Right renal cortex interstitium (tissue), 3 donors: ENCODE measurements at places on chromosomes 7 and 10.

DNA sequence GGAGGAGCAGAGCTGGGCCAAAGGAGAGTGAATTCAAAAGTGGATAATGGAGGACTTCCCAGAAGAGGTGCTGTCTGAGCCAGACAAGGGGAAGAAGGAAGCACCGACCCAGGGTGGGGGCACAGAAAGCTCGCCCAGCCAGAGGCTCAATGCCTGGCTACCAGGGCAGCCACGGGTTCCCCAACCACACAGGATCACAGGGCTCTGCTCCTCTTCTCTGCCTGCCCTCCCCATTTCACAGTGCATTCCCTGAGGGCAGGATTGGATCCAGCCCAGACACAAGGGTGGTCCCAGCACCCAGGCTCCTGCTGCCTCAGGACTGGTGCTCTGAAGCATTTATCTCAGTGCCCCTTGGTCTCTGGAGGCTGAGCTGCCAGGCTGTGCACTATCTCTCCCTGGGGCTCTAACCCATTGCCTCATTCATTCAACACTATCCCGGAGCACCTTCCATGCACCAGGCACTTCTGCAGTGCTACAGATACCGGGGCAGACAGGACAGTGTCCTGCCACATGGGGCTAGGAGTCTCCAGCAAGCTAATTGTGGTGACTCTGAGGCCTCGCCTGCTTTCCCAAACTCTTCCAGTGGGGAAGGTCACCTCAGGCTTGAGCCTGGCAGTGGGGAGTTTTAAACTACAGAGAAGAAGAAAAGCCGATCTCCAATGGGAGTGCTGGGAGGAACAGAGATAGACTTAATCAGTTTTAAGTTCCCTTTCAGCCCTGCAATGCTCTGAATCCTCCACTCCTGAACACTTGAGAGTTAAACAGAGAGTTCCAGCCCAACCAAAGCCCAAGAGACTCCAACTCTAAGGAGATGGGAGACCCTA lies 201.8 kb upstream of the ZMIZ1 start:
- no peak for DNase-seq

GRCh38 chr7:113113912-113114311 lies 4.4 kb downstream of the SMIM30 start:
- no peak for DNase-seq

- DNase-seq = no peak
Measured at GRCh38 chr7:91869661-91870060, 10.8 kb downstream of the MTERF1 start.

GRCh38 chr7:75951506-75951905 lies 36.6 kb downstream of the POR start:
- no peak for DNase-seq

- DNase-seq = peak; percentile 58
Measured at GRCh38 chr10:126972635-126973414, 67.6 kb downstream of the DOCK1 start.

DNA sequence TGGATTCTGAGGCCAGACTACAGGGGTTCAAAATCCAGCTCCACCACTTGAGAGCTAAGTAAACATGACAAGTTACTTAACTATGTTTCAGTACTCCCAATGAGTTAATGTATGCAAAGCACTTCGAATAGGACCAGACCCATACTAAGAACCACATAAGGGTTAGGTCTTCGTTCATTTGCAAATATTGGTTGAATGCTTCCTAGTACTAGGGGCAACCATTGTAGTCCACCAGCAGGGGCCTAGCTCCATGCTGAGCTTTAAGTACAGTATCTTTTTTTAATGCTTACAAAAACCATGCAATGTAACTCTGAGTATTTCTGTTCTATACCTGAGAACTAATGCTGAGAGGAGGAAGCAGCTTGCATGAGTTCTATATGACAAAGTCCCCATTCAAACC lies 80.4 kb upstream of the PDE1C start:
- no peak for DNase-seq

DNA sequence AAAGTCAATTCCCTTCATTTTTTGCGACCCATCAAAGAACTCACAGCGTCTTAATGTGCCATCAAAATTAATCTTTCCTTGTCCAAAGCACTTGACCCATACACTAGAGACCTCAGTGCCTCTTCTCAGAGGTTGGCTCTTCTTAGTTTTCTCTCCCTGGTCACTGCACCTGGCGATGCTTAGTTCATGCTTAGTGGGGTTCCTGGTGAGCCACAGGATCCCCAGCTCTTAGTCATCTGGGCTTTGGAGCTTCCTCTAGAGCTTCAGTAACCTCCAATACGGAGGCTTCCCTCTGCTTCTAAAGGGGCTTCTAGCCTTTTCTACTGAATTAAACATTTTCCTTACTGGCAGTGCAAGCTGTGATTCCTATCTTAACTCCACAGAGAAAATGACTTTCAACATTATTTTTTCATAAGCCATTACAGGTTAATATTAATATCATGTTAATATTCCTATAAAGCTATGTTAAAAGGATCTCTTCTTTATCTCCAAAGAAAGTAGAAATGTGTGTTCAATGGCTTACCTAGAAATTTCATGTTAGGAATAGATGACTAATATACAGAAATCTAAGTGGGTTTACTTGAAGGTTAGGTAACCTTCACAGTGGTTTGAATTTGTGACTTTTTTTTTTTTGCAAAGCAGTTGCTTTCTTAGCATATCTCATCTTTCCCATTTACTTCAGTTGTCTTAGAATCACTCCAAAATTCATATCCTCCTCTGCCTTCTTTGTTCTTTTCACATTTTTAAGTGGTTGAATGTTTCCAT lies 295.2 kb downstream of the CAMK1D start:
- no peak for DNase-seq

- no peak for DNase-seq
Measured at GRCh38 chr7:38978491-38978890, 782 bp downstream of the POU6F2 start.

DNA sequence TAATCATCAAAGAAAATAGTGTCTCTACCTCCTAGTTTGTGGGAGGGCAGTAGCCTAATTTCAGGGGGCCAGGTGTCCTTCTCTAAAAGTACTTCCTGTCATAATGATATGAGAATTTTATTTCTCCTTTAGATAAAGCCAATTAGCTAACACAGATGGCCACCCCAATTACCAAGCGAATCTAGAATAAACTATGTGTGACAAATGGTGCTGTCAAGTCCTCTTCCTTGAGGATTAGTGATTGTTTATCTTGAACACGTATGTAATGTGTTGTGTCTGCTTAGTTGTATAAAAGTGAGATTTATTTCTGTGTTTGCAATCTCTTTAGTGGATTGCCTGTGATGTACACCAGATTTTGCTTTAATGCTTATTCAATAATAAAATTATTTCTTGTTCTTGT lies 1120.0 kb downstream of the SORCS1 start:
- DNase-seq = no peak

DNA sequence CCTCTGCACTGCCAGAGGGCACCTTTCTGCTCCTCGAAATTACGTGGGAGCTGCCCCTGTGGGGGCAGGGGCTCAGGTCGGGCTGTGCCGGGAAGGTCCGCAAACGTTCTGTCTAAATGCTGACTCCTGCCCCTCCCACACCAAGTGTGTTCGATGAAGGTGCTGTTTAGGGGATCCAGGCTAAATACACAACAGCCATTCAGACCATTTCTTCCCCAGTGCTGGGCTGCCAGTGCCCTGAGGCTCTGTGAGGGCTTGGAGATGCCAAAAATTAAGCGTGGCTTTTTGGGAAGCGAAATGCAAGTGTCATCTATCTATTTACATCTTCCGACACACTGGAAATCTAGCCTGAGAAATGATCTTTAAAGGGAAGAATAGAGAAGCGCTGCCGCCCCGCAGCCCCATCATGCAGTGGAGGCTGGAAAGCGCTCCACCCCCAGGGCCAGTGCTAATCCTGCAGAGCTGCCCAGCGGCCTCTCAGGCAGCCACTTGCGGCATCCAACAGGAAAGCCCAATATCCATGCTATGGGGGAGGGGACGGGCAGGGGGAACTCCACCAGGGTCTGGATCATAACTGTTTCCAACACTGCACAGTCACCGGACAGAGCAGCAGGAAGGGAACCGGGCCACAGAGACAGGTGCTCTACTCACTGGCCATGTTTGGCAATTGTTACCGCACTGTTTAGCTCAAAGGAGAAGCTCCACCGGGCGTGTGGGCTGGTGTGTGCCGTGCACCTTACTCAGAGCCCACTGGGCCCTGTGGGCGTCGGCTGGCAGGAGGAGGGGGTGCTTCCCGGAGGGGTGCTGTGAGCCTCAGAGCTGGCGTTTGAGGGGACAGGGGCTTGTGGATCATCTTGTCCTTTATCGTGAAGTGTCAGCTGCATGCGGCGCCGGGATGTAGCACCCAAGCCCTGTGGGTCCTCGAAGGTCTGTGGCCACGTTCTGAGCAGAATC lies 205.5 kb downstream of the DNAJB6 start:
- no peak for DNase-seq

DNA sequence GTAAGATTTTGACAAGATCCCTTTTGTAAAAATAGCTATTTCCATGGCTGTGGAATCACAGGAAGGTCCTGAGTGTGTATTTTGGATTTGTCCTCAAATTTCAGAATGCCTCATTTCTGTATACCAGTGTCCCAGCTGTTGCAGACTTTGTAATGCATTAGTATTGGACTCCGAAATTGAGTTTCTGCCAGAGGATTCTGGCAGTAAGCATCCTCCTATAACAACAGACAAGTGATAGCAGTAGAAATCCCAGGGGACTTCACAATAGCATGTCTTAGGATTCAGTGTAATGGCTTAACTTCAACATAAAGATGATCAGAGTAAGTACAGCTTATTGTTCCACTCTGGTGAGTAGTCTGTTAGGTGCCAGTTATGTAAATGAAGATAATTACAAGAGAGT lies 104.6 kb downstream of the FOXP2 start:
- DNase-seq = no peak

DNA sequence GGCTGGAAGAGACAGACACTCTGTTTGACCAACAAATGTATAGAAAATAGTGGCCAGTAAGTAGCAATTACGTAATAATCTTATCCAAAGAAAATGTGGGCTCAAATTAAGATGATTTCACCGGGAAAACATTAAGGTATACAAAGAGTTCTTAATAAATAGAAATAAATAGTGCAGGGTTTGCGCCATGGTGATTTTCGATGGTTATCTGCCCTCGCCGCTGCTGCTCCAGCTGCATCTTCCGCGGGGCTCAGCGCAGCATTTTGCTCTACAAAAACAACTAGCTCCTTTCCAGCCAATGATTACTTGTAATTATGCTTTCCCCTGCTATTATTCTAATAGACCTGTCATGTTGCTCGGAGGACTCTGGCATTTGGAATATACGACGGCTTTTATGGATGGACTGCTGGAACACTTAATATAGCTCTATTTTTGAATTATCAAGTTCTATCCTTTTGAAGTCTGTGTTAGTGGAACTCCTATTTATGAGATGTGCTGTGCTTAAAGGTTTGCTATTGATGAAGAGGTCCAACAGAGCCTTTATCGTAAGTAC lies 103.8 kb downstream of the BUB3 start:
- no peak for DNase-seq

- DNase-seq = no peak
Measured at GRCh38 chr7:1663857-1664651, 6.0 kb upstream of the ELFN1 start.

DNA sequence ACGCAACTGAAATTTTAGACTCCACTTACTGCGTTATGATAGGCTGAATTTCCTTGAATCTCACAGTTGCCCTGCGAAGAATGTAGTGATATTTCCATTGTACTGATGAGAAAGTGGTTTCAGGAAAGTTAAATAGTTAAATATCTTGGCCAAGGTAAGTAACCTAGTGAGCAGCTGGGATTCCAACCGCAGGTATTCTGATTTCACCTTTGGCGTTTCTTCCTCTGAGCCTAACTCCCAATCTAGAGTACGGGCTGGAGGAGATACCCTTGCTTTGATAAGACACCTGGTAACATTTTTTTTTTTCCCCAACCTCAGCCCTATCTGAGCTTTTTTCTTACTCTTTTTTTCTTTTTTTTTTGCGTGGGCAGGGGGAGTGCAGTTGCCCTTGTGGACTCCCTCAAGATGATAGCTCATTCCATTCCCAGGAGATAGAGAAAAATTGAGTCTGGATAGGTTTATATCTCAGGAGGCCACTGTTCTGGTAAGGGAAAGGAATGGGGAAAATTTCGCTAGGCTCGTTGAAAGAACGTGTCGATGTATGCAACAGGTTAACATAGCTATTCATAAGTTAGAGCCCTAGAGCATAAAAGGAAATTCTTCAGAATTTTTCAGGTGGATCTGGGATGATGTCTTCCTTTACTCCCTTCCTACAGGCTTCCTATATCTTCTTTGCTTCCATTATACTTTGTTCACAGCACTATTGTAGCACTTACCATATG lies 3.1 kb upstream of the TAS2R38 start:
- no peak for DNase-seq

DNA sequence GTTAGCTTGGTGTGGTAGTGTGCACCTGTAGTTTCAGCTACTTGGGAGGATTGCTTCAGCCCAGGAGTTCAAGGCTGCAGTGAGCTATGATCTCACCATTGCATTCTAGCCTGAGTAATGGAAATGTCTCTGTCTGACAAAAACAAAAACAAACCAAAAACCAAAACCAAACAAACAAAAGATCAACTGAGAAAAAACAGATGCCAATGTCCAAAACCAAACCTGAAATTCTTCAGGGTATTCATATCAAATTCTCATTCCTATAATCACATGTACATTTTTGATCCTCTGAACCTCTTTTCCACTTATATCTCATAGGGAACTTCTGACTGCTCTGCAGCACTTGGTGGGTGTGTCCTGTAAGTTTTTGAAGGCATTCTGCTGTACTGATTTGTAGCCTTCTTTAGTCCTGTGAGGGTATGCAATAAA lies 87.0 kb downstream of the CDK6 start:
- DNase-seq = no peak

GRCh38 chr7:113890331-113891030 lies 28.3 kb downstream of the PPP1R3A start:
- DNase-seq = no peak

DNA sequence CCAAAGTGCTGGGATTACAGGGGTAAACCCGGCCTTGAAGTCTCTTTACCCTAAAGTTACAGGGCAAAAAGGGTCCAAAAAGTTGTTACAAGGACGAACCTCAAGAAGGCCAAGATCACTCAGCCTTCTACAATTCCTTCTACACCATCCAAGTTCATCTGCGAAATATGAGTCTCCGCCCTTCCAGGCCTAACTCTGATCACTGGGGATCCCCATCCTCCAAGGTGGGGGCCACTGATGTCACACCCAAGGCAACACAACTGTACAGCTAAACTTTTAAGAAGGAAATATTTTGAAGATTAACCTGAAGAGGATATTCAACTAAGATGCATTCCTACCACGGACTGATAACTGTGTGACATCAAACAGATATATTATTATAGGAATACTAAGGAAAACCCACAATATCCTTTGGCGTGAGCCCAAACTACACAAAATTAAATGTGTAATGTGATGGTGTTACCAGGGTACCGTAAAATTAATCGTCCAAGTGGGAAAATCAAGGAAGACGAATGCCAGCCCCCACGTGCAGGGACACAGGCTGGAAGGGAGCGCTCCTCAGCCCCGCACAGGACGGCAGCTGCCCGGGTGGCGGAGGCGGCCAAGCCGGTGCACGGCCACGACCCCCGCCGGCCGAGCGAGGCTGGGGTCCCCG lies 1.0 kb downstream of the PAXIP1 start:
- no peak for DNase-seq

DNA sequence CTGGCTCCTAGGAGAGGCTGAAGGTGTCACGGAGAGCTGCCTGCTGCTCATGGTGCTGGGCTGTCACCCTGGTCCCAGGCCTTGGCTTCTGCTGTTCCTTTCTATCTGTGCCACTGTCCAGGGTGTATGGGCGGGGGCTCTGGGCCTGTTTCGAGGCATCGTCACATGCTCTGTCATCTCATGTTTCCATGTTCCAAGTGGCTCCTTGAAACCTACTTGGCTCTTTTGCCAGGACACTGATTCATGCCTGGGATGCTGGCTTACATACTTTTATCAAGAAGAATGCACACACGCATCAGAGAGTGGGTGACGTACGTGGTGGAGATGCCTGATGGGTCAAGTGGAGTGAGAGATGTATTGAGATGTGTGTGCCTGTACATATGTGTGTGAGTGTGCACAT lies 50.9 kb downstream of the ADCY1 start:
- DNase-seq = no peak
